Hippocampal formation (tissue), 2 donors: ENCODE measurements at places on chromosomes 12 and 14.

DNA sequence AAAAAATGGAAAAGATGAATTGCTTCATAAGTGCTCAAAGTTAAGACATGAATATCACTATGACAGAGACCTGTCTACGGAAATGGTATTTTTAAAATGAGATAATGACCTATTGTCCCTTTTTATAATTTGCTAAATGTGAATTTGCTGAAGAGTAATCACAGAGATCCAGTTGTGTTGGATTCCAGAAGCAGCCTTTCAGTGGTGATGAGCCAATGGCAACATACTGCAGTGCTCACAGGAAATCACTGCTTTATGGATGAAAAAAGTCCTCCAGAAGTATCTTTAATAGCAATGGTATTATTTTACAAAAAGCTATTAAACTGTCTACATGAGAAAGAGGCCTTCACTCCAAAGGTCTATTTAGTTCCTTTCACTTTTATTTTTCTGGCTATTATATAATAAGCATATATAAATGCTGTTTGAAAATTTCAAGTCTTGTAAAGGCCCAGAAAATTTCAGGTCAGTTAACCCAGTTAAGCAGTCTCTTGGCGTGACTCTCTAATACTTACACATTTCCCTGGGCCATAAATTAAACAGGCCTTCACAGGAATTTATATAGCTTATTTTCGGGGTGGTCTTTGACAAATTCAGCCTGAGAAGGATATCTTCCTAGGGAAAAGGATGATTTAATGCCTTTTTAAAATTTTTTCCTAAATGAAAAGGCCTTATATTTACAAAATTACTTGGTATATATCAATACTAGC lies 55.4 kb downstream of the KCNJ8 start:
- no peak for DNase-seq

DNA sequence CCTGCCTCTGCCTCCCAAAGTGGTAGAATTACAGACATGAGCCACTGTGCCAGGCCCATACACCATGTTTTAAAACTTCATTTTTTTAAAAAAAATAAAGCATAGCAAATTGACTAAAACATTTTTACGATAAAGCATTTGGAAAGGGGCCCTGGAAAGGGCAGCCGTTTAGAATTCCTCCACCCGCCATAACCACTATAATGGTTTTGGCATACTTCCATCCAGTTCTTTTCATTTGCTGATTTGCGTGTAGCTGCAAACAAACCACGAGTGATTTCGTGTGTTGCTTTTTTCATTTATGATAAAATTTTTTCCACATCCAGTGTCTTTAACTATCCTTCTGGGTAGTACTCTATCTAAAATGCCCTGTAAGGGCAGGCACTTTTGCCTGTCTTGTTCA lies 91.8 kb upstream of the RIN3 start:
- DNase-seq: no peak

DNA sequence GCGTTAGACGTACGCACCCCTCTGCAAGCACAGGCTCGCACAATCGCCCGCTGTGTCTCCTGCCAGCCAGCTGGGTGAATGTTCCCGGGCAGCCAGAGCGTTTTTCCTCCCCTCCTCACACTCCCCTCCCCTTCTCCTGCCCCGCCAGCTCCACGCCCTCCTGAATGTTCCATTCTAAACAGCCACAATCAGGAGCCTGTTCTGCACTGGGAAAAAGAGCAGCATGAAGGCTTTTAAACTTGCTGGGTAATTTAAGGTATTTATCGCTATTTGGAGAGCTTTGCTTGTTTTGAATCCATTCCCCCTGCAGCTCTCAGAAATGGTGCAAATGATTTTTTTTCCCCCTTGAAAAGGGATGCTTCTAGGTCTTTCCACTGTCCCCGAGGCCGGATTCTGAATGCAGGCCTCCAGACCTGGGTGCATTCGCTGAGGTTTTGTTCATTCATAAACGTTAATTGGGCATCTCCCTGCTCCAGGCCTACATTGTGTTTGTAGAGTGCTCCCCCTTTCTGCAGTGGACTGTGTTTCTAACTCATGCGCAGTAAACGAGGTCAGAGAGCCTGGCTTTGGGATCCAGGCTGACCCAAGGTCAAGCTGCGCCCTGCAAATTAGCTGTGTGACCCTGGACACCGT lies 212.5 kb downstream of the CHST11 start:
- peak; percentile 92 for DNase-seq

- no peak for DNase-seq
Measured at GRCh38 chr14:28323366-28323765, 443.2 kb upstream of the FOXG1 start.

GRCh38 chr12:2551412-2551900 lies 243.3 kb upstream of the FKBP4 start:
- no peak for DNase-seq

- DNase-seq: no peak
Measured at GRCh38 chr12:45674181-45674977, 55.1 kb upstream of the ARID2 start.

- no peak for DNase-seq
Measured at GRCh38 chr14:54535126-54535525, 25.4 kb downstream of the CGRRF1 start.

- DNase-seq: no peak
Measured at GRCh38 chr12:15227004-15227679, 5.9 kb upstream of the RERG start.

- no peak for DNase-seq
Measured at GRCh38 chr14:25041898-25042297, 8.0 kb downstream of the STXBP6 start.

DNA sequence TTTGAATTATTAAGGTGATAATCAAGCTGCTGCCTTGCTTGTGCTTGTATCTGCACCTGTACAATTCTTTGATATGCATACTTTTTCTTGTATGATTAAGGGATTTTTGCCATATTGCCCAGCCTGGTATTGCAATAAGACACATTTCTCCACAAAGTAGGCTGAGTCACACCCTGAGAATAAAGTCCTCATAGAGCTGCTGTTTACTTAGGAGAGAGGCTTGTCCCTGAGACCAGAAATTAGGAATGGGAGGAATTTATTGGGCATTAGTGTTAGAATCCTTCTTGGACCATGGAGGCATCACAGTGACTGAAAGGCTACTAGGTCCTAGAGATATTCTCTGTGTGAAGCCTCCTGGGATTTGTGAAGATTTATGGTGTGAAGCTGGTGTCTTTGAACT lies 506.8 kb upstream of the FBXO33 start:
- no peak for DNase-seq

GRCh38 chr12:21509768-21510167 lies 8.2 kb downstream of the GOLT1B start:
- DNase-seq: no peak

DNA sequence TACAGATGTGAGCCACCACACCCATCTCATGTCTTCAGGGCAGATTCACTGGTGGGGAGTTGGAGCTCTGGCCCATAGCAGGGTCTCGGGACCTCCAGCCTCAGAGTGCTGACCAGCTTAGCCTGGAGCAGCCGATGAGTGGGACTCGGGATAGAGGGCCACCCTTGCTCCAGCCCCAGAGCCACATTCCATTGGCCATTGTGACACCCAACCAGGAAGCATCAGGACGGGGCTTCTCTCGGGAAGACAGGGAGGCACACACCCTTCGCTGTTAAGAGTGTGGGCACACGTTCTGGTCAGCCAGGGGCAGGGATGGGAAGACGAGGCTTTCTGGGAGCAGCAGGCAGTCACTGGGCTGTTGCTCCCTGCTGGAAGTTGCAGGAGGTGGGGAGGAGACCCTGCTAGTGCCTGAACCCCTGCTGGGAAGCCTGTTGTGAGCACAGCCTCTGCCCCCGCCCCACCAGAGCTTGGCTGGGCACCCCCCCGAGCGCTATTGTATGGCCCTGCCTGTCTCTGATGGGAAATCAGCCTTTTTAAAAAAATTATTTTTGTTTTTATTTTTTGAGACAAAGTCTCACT lies 1.6 kb downstream of the ADGRD1 start:
- DNase-seq: no peak

DNA sequence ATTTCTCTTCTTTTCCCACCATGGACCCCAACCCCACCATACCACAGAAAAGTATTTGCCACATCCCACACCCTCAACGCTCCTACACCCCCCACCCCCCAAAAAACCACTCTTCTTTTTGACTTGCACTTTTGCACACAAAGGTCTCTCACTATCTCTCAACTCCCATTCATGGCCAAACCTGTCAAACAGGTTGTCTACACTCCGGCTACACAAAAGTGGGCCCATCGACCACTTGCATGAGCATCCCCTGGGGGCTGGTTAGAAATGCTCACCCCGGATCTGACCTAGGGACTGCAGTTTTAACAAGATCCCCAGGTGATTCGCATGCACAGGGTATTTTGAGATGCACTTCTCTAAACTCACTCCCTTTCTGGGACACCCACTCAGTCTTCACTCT lies 248.2 kb downstream of the DPF3 start:
- no peak for DNase-seq

- no peak for DNase-seq
Measured at GRCh38 chr12:132396657-132397056, 67.3 kb upstream of the GALNT9 start.

GRCh38 chr14:24159777-24160498 lies 1.1 kb upstream of the IRF9 start:
- DNase-seq: no peak

DNA sequence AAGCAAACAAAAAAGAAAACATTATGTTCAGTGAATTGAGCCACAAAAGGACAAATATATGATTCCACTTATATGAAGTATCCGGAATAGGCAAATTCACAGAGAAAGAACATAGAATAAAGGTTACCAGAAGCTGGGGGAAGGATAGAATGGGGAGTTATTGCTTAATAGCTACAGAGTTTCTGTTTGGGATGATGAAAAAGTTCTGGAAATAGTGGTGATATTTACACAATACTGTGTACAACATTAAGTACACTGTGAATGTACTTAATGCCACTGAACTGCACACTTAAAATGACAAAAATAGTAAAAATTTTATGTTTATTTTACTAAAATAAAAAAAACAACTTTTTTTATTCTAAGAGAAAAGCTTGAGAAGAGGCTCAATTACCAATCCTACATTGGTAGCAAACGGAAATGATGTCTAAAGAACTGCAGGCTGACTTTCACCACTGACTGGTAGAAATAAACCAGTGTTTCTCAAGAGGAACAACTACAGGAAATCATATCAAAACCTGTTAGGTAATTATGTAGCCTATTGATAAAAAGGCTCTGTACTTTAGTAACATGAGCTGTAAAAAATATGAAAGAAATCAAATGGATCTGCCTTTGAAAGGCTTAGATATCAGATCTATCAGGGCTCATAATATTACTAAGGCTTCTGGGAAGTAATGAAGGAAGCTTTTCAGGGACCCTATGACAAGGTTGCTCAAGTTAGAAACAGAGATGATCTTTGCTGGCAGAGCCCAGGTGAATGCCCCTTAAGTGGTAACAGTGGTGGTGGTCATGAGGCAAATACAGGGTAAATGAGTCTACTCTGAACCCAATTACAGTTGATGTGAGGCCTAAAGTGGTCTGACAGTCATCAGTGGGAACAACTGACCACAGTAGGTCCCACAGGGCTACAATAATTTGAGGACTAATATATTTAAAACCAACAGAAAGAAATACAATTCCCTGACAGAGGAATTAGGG lies 41.3 kb downstream of the BAZ1A start:
- no peak for DNase-seq

DNA sequence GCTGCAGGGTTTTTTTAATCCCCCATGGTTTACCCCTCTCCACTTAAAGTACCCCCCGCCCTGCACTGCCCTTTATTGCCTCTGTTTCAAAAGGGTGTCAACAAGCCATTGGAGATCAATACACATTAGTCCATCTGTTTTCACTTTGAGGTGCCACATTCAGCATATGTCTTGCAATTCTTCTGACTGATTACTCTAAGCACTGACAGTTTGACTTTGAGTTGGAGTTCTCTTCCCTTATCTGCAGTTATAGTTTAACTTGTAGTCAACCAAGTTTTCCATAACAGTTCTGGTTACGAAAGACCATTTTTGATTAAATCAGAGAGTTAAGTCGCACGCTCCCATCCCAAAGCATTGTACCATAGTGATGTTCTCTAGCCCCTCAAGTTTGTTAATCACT lies 260.8 kb upstream of the TBX3 start:
- no peak for DNase-seq

DNA sequence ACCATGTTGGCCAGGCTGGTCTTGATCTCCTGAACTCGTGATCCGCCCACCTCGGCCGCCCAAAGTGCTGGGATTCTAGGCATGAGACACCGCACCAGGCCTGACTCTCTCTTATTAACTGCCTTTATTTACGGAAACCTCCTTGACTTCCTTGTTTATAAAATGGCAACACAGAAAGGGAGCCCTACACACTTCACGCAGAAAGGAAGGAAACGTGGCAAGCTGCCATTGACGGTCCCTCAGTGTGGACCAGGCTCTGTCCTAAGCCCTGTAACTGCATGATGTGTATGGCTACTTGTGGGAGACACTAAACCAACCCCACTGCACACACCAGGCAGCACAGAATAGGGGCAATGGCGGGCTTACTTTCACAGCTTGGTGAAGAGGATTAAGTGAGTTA lies 11.7 kb downstream of the CINP start:
- no peak for DNase-seq

DNA sequence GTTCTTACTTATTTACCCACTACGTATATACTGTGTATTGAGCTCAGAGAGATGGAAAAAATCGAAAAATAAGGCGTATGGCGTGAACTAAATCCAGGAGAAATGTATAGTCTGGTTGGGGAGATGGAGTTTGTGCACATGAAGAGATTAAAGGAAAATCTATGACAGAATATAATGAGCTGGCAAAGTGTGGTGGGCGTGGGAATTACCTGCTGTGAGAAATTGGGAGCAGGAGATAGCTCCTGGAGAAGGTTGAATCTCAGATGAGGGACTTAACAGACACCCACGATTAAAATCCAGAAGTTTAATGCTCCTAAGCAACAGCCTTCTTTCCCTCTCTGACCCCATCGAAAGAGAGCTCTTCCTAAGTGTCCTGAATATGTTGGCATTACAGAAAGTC lies 224.2 kb upstream of the FKBP4 start:
- DNase-seq: no peak

DNA sequence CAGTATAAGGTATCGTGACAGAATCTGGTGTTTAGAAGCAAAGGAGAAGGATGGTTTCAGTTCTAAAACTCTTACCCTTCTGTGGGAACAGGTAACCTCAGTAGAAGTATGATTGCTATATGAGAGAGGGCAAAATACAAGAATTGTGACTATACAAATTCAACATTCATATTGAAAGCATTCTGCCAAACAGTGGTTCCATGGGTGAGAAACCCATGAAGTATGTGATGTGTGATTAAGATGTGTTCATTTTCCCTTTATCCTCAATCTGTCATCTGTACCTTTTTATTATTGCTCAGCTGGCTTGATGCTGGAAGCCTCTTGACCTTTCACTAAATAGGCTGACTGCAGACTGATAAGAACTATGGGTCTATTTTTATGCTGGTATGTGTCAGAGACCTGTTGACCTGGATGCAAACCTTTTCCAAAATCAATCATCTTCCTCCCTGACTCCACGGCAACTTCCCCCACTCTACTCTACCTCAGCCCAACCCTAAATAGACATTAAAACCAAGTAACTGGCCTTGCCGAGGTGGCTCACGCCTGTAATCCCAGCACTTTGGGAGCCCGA lies 109.6 kb downstream of the STXBP6 start:
- DNase-seq: no peak

- no peak for DNase-seq
Measured at GRCh38 chr12:49872781-49873181, 29.9 kb upstream of the BCDIN3D start.

GRCh38 chr14:73393375-73393774 lies 65.0 kb downstream of the NUMB start:
- no peak for DNase-seq
